Activated CD8-positive, alpha-beta memory T cell treated with anti-CD3 and anti-CD28 coated beads for 4 hours (primary cell): ENCODE measurements at places on chromosomes 16 and 17.

- DNase-seq = no peak
These were observed 177.1 kb upstream of the WSCD1 start for GRCh38 chr17:5892921-5893675.

DNA sequence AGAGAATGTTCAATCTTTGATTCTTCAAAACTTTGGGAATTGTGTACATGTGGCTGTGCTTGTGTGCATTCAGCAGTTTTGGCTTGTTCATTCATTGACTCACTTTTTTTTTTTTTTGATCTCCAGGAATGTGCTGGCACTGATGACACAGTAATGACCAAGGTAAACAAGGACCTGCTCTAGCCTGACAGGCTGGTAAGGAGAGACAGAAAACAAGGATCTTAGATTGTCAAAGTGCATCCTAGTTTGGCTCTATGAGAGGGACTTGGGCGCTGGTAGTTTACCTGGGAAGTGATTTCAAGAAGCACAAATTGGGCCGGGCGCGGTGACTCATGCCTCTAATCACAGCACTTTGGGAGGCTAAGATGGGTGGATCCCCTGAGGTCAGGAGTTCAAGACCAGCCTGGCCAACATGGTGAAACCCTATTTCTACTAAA is 233.1 kb upstream of the WSCD1 start:
- no peak for DNase-seq

- no peak for DNase-seq
These were observed 48.2 kb downstream of the CCDC42 start for GRCh38 chr17:8696426-8696825.

- no peak for DNase-seq
These were observed 48.6 kb upstream of the DDX52 start for GRCh38 chr17:37691807-37692206.

DNA sequence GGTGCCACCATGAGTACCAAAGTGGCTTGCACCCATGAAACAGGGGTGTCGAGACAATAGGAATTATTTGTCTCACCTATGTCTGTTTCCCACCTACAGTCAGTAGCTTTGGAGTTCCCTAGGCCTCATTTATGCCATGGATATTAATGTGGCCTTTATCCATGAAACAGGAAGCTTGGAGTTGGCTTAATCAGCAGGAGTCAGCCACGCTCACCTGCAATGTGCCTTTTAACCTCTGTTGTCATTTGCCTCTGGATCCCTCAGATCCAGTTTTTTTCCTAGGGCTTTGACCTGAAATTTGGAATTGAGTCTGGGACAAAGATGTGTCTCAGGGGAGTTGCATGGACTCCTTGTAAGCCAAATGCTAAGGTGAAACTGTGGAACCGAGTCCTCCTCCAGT is 44.4 kb downstream of the TAOK1 start:
- no peak for DNase-seq

DNA sequence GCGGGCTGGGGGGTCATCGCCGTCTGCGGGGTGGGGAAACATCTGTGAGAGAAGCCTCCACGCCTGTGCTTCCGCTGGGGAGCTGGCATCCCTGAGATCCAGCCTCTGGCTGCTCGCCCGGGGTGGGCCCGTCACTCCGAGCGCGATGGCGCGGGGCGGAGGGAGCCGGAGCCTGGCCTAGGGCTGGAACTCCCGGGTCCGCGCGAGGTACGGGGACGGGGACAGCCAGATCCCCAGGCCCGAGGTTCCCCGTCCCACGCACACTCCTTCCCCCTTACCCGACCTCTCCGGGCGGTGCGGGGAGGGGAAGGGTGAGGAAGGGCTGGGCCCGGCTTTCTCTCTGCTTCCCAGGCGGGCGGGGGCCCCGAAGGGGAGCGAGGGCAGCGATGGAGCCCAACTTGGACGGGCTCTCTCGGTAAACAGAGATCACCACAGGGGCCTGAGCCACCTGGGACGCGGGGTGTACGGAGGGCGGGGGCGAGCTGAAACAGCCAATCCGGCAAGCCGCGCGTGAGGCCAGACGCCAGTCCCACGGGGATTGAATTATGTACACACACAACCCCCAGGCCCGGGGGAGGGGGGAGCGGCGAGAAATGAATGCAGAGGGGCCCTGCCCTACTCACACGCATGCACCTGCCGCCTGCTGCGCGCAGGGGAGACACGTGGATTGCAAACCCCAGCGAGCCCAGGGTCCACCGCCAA is at the start of gene SLC16A11:
SLC16A11 (minus strand) TSS at position 596 of the 702 bp plus-strand sequence; CDS start at position 17, 579 bp downstream.
- DNase-seq = no peak

DNA sequence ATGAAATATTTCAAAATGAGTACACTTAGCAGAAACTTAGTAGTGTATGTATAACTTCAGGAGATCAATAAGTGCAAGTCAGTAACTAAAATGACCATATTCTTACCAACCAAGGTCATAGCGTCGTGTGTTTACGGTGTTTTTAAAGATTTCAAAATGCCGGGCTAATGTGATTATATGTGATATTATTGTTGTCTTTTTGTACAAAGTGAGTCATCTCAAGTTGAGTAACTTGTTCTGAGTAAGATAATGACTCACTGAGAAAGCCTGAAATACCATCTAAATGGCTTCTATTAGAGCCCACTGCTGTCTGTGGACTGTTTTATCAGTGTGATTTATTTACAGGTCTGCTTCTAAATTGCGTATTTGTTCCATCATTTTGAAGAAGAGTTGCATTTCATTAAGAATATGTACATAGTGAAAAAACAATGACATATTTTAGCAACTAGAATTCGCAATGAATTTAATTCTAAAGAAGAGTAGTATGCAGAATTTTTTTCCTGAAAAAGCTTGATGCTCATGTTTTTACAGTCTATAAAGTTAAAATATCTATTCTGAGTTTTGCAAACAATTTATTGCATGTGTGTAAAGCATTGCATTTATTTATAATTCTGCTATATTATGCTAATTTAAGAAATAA is 12.7 kb downstream of the KRT12 start:
- no peak for DNase-seq
